ENCODE measurements at places on chromosomes 4 and X.

DNA sequence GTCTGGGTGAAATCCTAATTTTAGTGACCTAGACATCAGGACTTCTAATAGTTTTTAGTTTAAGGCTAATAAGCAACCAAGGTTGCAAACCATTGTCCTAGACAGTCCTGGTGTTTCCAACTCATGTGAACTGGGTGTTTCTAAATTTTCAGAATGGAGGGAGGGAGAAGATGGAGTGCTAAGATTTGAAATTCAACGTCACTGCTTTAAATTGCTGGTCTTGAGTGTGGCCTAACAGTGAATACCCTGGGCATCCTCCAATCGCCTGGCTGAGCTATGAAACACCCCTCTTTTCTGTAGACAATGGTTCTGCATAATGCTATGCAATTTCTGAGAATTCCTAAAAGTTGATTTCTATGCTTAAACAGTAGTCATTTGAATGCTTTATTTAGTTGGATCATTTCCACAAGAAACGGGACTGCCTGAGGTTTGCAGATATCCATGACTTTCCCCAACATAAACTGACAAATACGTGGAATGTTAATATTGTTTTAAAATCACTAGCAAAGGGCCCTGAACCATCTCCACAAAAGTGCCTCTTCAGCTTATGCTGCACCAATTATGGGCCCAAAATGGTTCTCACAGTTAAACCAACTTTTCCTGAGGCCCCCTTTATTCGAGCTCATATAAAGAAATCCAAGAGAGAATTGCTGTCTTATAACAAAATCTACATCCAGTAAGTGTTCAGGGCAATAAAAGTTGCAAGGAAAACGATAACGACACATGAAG, 1.1 kb downstream of the FBXL5 start:
- DNase-seq: no peak

- DNase-seq: no peak
These were observed 118.4 kb downstream of the CHIC1 start for GRCh38 chrX:73681408-73681807.

DNA sequence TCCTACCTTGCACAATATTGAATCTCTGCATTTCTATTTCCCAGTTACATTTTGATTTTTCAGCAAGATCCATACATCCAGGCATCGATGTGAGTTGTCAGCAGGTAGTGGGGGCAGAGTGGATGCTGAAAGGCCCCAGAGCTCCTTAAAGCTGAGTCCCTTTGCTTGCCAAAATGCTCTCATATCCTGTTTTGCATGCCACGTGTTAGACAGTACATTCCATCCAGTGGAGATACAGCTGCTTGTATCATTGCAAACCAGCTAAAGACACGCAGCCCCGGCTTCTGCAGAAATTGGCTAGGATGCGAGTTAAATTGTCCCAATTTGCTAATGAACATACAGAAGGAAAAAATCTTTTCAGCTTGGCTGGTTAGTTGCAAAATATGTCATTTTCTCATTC, 179.6 kb upstream of the MXRA5 start:
- DNase-seq: no peak

- no peak for DNase-seq
These were observed 39.4 kb downstream of the MGST2 start for GRCh38 chr4:139704915-139705485.

- no peak for DNase-seq
These were observed 608.1 kb downstream of the MID1IP1 start for GRCh38 chrX:39409246-39409917.

- no peak for DNase-seq
These were observed 921.8 kb upstream of the FTHL17 start for GRCh38 chrX:31993637-31994036.

- DNase-seq: no peak
These were observed 339.6 kb upstream of the PCDH10 start for GRCh38 chr4:132809298-132810032.

- DNase-seq: no peak
These were observed 260.1 kb downstream of the EVC2 start for GRCh38 chr4:5448221-5448620.

- no peak for DNase-seq
These were observed 470.0 kb upstream of the INTU start for GRCh38 chr4:127162741-127163140.

GRCh38 chr4:14874990-14875389, 127.3 kb upstream of the CPEB2 start:
- no peak for DNase-seq

- DNase-seq: no peak
These were observed 697 bp downstream of the ZNF280C start for GRCh38 chrX:130267956-130268448.

GRCh38 chr4:175065228-175065627, 147.1 kb downstream of the ADAM29 start:
- no peak for DNase-seq

DNA sequence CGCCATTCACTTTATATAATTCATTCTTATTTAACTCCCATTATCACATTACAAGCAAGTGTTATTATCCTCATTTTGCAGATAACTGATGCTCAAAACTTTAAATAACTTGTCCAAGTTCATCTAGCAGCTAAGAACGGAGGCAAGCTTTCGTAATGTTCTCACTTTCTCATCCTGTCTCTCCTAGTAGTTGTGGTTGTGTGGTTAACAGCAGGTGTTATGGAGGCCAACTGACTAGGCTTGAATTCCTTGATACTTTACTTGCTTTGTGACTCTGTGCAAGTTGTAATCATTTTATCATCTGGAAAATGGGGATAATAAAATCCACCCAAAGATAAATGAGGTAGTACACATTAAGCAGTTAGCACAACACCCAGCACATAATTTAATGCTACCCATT, 109.9 kb upstream of the PTPN13 start:
- DNase-seq: no peak

DNA sequence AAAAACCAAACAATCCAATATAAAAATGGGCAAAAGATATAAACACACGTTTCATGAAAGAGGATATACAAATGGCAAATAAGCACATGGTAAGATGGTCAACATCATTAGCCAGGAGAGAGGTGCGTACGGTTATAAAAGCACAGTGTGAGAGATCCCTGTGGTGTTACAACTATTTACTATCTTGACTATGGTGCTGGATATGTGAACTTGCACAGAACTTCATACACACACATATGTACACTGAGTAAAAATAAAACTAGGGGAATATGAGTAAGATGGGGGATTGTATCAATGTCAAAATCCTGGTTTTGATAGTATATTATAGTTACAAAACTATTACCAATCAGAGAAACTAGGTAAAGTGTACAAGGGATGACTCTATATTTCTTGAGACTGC, 8.4 kb downstream of the FBXO8 start:
- DNase-seq: no peak

GRCh38 chr4:64144994-64145393, 264.3 kb downstream of the TECRL start:
- no peak for DNase-seq

DNA sequence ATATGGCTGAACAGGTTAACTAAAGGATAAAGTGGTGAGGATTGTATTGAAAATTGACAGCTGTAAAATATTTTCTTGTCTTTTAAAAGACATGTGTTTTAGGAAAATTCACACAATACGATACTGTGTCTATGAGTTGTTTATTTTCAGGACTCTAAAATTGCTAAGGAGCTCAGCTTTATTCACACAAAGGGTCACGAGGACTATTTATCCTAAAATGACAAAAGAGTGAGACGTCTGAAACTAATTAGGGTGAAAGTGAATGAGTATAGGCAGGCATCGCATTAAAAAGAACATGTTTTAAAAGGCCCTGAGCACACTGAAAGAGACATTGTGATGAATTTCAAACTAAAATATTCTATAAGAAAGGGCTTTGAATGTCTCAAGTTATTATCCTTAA, 304.7 kb downstream of the SH2D1A start:
- DNase-seq: no peak

DNA sequence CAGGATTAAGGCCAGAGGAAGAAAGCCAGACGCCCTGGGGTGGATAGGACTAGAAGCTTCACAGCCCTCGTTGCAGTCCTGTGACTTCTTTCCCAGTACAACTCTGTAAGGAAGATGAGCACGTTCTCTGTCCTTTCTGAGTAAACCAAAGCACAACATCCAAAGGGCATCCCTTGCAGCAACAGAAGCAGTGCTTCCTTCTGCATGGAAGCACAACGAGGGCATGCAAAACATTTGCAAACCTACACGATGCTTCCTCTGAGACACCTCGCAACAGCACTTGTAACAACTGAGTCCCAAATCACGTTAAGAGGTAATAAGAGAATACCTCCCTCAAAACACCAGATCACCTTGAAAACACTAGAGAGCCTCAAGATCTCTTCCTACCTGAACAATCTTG, 335.7 kb upstream of the RASGEF1B start:
- no peak for DNase-seq

DNA sequence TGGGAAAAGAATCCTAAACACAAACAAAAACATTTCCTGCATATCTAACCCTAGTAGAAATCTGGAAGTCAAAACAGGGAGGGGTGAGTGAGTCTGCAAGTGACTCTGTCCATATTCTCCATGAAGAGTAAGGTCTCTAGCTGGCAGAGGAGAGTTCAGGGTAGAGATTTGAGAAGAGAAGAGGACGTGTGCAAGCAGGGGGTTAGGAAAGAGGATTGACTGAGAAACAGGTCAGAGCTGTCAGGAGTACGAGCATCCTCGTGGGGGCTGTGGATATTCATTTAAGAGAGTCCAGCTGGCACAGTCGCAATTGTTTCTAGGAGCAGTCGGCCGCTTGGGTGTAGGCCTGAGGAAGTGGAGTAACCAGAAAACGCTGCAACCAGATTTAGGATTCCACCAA, 27.9 kb downstream of the PROM1 start:
- DNase-seq: no peak

- no peak for DNase-seq
These were observed 84.2 kb downstream of the NFKB1 start for GRCh38 chr4:102585329-102585728.

GRCh38 chrX:132033166-132033565, 10.1 kb downstream of the STK26 start:
- DNase-seq: no peak

DNA sequence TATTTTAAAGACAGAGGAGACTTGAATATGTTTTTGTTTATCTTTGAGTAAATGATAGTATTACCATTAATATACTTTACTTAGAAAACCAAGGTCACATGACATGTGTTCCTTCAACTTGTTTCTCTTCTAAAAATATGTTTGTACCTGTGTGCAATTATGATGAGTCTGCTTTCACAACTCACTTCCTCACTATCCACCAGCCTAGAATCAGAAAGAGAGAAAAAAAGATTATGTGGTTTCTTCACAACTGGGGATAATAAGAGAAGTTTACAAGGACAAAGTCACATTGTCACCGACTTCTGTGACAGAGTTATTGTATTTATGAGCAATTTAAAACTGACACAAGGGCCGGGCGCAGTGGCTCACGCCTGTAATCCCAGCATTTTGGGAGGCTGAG, 1112.1 kb downstream of the RPA4 start:
- DNase-seq: no peak

DNA sequence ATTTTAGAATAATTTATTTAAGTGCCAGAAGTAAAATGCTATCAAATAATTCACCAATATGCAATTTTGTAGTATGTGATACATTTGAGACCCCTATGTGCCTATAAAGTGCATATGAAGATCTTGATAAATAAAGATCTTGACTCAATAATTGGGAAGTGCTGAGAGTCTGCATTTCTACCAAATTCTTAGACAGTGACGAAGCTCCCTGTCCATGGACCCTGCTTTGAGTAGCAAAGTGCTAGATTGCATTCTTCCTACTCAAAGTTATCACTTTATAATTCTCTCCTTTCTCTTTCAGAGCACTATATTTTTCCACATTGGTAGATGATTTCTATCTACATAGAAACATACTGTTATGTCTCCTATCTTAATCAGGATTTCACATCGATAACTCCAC, 1393.9 kb downstream of the ARAP2 start:
- DNase-seq: no peak

DNA sequence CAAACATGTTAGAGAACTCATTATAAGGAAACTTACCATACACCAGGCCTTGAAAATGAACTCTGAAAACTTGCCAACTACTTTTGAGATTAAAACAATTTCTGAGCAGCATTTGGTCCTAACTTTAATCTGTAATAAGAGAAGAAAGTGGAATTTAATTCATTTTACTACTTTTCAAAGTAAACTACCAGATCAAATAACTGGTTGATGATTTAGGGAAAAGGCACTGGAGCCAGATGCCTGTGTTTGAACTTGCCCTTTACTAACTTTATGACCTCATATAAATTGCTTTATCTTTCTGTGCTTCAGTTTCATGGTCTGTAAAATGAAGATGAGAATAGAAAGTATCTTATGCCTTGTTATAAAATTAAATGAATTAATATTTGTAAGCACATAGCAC, 159.9 kb upstream of the PCDH18 start:
- no peak for DNase-seq

GRCh38 chr4:122914938-122915337, 7.5 kb downstream of the NUDT6 start:
- DNase-seq: no peak

DNA sequence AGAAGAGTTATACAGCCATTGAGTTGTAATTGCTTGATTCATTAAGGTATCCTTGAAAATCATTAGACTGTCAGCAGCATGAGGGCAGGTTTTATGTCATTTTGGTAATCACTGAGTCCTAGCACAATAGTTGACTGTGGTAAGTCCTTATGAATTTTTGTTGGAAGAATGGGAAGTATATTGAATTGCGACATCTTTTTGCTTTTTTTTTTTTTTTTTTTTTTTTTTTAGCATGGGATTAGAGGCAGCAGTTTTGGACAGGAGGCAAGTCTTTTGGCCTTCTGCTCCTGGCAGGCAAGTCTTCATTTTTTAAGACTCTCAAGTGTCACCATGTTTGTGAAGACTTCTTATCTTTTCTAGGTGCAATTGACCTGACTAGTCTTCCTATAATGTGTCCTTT, 29.7 kb downstream of the PRRG1 start:
- no peak for DNase-seq

- DNase-seq: no peak
These were observed 39.7 kb downstream of the SMIM20 start for GRCh38 chr4:25953740-25954139.

- DNase-seq: no peak
These were observed 5.0 kb downstream of the RPL36A start for GRCh38 chrX:101395789-101396188.

DNA sequence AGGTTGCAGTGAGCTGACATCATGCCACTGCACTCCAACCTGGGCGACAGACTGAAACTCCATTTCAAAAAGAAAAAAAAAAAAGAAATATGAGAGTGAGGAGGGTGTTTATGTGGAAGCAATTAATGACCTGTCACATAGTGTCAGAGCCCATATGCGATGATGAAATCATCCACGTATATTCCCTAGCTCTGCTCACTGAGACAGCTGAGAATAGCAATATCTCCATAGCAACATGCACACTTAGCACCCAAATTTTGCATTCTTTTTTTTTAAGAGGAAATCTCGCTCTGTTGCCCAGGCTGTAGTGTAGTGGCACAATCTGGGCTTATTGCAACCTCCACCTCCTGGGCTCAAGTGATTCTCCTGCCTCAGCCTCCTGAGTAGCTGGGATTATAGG, 31.5 kb upstream of the OPHN1 start:
- DNase-seq: no peak

DNA sequence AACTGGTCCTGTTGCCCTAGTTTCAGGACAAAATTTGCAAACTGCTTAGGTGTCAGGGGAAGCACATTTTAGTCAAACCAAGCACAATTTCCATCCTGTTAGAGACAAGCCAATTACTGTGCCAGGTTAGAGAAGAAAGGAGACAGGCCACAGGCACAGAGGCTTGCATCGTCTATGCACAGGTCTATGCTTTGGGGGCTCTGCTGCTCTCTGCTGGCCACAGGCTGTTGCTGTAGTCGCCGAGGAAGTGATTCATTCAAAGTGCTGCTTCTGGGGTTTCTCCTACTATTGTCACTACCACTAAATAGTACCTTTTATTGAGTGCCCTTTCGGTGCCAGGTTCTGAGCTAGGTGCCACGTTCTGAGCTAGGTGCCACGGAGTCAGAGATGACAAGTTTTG, 45.5 kb downstream of the VGLL1 start:
- peak; percentile 14 for DNase-seq

All from stimulated activated CD4-positive, alpha-beta T cell treated with anti-CD3 and anti-CD28 coated beads, Interleukin-1b, Interleukin-23, amount 100 ng/mL, for 1 hour (primary cell).